ENCODE measurements at places on chromosomes 13 and 19.

DNA sequence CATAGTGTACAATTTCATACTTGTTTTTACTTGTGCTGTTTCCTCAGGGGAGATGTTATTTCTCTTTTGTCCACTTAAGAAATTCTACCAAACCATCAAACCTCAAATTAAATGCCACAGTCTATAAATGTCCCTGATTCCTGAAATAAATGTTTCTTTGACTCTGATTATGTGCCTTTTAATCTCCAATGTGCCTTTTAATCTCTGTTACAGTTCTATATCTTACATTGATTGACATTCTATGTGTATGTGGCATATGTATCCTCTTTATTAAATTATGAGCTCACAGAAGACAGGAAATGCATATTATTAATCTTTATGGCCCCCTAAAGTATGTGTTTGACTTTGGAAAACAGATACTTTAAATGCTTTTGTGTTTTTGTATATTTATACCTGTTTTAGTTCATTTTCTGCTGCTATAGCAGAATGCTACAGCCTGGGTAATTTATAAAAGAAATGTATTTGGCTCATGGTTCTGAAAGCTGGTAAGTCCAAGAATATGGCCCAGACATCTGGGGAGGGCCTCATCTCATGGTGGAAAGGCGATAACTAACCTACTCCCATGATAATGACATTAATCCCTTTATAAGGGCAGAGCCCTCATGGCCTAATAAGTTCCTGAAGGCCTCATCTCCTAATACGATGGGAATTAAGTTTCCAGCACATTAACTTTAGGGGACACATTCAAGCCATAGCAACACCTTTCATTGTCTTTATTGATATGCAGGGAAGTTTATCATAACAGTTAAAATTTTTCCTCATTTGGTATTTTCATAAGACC lies 403.9 kb downstream of the LIG4 start:
- H3K4me3 ChIP-seq: no peak overlapping the region
- no peaks in the 10 kb centered on the region for H3K36me3 ChIP-seq
- no peak for DNase-seq

GRCh38 chr19:33312065-33312464 lies 9.7 kb upstream of the CEBPA start:
- H3K27ac ChIP-seq: no peak overlapping the region
- no peak for DNase-seq
- H3K36me3 ChIP-seq: no peaks in the 10 kb centered on the region
- no peak overlapping the region for H3K4me3 ChIP-seq
- peaks cover 19% of the 10 kb centered on the region for H3K27me3 ChIP-seq

GRCh38 chr19:28475525-28475924 lies 737.4 kb downstream of the UQCRFS1 start:
- no peaks in the 10 kb centered on the region for H3K27me3 ChIP-seq

DNA sequence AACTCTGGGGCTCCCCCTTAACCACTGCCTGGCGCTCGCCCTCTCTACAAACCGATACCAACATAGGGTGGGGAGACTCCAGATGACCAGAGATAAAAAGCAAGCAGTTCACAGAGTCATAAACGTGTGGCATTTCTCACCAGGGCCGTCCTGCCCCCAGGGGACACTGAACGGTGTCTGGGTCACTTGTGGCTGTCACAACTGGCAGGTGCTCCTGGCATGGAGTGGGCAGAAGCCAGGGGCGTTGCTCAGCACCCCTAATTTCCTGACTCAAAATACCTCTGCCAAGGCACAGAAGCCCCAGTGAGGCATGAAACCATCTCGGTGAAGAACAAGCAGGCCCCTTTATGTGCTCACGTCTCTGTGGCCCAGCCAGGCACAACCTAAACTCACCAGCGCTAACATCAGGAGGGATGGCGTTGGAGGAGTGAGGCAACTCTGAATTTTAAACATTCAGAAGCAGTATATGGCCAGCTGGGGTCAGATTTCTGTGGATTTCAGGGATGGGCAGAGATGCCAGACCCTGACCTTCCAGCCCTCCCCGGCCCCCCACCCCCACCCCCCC lies 1.8 kb downstream of the PIP5K1C start:
- H3K27ac ChIP-seq: peak overlapping the region; percentile 20
- peak overlapping the region; percentile 92 for H3K4me3 ChIP-seq
- peak; percentile 34 for DNase-seq
- no peaks in the 10 kb centered on the region for H3K36me3 ChIP-seq
- no peaks in the 10 kb centered on the region for H3K27me3 ChIP-seq
- peaks cover 15% of the 10 kb centered on the region for H3K4me1 ChIP-seq

- peak; percentile 55 for DNase-seq
- H3K27ac ChIP-seq: peak overlapping the region; percentile 66
- H3K4me3 ChIP-seq: peak overlapping the region; percentile 82
- H3K36me3 ChIP-seq: no peaks in the 10 kb centered on the region
- no peaks in the 10 kb centered on the region for H3K27me3 ChIP-seq
- H3K4me1 ChIP-seq: peaks cover 23% of the 10 kb centered on the region
These were observed 569 bp upstream of the MCF2L start for GRCh38 chr13:112968380-112968909.

DNA sequence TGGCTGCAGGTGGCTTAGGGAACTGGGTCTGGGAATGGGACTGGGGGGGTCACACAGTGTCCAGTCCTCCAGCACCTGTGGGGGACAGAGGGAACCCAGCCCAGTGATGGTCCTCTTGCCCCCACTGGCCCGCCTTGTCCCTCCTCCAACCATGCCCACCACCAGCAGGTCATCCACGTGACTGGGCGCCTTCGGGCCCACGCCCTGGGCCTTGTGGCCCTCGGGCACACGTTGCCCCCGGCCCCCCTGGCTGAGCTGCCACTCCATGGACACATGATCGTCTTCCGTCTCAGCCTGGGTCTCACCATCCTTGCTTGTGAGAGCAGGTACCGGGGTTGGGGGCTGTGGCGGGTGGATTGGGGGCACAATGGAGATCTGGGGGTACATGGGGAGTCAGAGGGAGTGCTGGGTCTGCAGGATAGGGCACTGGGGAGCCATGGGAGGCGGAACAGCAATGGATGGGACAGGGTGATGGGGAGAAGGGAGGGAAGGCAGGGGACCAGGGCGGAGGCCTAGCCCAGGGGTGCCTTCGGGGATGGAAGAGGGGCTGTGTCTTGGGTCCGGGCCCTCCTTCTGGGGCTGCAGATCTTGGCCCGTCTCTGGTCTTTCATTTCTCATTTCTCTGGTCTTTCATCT lies 9.1 kb downstream of the TMEM160 start:
- H3K36me3 ChIP-seq: no peaks in the 10 kb centered on the region
- no peaks in the 10 kb centered on the region for H3K27me3 ChIP-seq
- peaks cover 8% of the 10 kb centered on the region for H3K4me1 ChIP-seq
- H3K4me3 ChIP-seq: no peak overlapping the region
- DNase-seq: no peak

- no peak overlapping the region for H3K4me3 ChIP-seq
- H3K4me1 ChIP-seq: peaks cover 9% of the 10 kb centered on the region
- peak; percentile 91 for DNase-seq
- no peak overlapping the region for H3K27ac ChIP-seq
- no peaks in the 10 kb centered on the region for H3K27me3 ChIP-seq
These were observed 8.4 kb upstream of the BCAM start for GRCh38 chr19:44800461-44800860.

DNA sequence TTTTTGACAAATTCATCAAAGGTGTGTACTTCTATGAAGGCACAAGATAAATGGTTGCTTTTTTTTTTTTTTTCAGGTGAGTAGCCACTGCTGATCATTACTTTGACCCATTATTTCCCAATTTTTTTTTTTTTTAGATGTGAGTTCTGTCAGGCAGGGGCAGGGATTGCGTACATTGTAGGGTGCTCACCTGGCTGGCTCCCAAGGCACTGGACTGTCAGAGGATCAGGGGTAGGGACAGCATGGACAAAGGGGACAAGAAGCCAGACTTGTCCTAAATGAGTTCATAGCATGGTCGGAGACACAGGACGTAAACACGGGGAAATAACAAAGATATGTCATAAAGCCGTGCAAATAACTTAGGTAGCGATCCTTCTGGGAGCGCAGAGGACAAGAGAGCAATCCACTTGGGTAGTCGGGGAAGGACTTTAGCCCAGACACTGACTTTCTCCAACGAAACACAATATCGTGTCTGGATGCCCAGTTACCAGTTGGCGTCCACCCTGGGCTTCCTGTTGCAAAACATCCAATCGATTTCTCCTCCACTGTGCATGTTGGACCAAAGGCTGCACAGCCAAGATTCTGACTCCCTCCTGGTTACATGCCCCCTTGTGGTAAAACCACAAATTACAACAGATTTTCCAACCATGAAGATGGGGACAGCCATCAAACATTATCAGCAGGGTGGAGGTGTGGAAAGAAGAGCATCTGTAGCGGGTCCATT lies 27.5 kb upstream of the KATNAL1 start:
- H3K27ac ChIP-seq: no peak overlapping the region
- no peaks in the 10 kb centered on the region for H3K27me3 ChIP-seq
- no peaks in the 10 kb centered on the region for H3K36me3 ChIP-seq
- peaks cover 9% of the 10 kb centered on the region for H3K4me1 ChIP-seq

GRCh38 chr19:47514869-47515588 lies at the start of gene NAPA:
TSS of gene NAPA (minus strand) at chr19:47515063. CDS start at chr19:47514940, 123 bp downstream.
- peak within 1 kb of the TSS; percentile 98 for H3K4me3 ChIP-seq
- H3K4me1 ChIP-seq: peaks cover 75% of the 10 kb centered on the region
- H3K27ac ChIP-seq: peak within 1 kb of the TSS; percentile 98

- peaks cover 64% of the 10 kb centered on the region for H3K4me1 ChIP-seq
- H3K27me3 ChIP-seq: no peaks in the 10 kb centered on the region
- peaks cover 2% of the 10 kb centered on the region for H3K36me3 ChIP-seq
- peak overlapping the region; percentile 52 for H3K4me3 ChIP-seq
These were observed 16.4 kb downstream of the PLEKHF1 start for GRCh38 chr19:29681422-29682235.

DNA sequence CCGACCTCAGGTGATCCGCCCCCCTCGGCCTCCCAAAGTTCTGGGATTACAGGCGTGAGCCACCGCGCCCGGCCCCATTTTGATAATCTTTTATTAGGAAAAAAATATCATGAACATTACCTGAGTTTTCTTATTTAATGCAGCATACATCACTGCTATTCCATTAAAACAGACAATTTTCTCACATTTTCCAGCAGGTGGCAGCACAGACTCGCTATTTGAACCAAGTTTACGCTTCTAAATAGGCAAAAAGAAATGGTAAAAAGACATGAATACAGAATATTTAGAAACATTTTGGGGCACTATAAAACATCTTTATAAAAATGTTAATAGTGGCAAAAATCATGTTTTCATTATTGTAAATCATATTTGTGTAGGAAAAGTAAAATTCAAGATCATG lies 903.1 kb downstream of the SLITRK6 start:
- H3K36me3 ChIP-seq: no peaks in the 10 kb centered on the region
- H3K4me3 ChIP-seq: no peak overlapping the region
- H3K4me1 ChIP-seq: no peaks in the 10 kb centered on the region

GRCh38 chr13:45468635-45469034 lies 3.9 kb downstream of the COG3 start:
- H3K27me3 ChIP-seq: no peaks in the 10 kb centered on the region
- DNase-seq: peak; percentile 14
- peaks cover 70% of the 10 kb centered on the region for H3K4me1 ChIP-seq
- H3K27ac ChIP-seq: peak overlapping the region; percentile 2
- peaks cover 17% of the 10 kb centered on the region for H3K36me3 ChIP-seq
- H3K4me3 ChIP-seq: no peak overlapping the region

GRCh38 chr19:1304197-1304924 lies 18.7 kb downstream of the EFNA2 start:
- H3K4me1 ChIP-seq: no peaks in the 10 kb centered on the region
- H3K36me3 ChIP-seq: no peaks in the 10 kb centered on the region
- DNase-seq: no peak
- no peak overlapping the region for H3K27ac ChIP-seq
- no peaks in the 10 kb centered on the region for H3K27me3 ChIP-seq
